Kasumi-1 (cell line): ENCODE measurements at places on chromosomes 7 and 10.
A peak's percentile ranks its signal among the peaks of the same experiment; 100 is the strongest.

DNA sequence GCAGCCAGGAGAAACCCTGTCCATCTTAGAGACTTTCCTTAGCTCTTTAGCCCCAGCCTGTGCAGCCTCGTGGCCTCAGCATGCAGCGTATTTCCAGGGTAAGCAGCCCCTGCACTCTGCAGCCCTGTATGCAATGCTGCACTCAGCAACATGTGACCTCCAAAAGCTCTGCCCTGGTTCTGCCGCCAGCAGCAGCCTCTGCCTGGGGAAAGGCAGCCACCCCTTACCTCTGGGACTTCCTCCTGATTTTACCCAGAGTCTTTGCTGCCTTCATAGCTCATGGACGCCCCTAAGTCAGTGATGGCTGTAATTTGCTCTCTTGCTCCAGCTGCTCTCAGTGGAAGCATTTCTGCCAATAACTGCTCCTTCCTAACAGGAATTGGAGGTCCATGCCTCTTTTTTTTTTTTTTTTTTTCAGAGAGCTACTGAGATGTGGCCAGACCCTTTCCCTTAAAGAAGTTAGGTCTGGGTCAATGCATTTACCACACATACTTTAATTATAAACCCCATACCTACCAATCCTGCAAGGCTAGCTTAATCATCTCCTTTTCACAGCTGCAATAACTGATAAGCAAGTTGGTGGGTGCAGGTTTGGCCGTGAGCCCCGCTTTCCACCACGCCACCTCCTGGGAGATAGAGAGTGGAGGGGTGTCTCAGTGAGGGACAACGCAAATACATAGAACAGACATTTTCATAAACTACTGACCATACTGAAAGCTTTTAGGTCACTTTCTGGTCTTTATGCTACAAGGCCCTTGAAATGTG, 71.7 kb downstream of the RAMP3 start:
- DNase-seq, result no peak

DNA sequence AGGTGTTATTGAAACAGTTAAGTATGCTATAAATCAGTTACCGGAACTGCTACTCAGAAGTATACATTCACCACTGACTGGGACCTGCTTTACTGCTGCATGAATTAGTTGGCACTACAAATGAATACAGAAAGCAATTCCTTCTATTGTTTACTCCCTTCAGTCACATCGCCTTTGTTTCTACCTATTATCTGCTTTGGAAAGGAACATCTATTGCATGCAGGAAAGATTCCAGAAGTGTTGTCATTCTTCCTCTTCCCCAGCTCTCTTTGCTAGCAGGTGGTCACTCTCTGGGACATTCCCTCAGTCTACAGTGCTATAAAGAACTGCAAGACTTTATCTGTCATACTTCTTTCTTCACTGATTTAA, 131.3 kb downstream of the ANK3 start:
- no peak for DNase-seq

- DNase-seq, result no peak
Measured at GRCh38 chr7:115654384-115655214, 376.0 kb downstream of the TFEC start.

GRCh38 chr10:77820349-77820748, 106.2 kb downstream of the DLG5 start:
- DNase-seq, result no peak

GRCh38 chr7:50450590-50451032, 461 bp upstream of the FIGNL1 start:
- DNase-seq, result no peak

- DNase-seq, result peak; percentile 72
Measured at GRCh38 chr7:5595545-5596045, 172.0 kb upstream of the TNRC18 start.
